ENCODE measurements at places on chromosomes 2 and 18. TPM values are rescaled to one million over a fixed set of nuclear protein-coding genes. Genes with fewer than 3 reads are reported as not detected.

GRCh38 chr2:207088276-207088675 lies 77.5 kb downstream of the KLF7 start:
- no peak for DNase-seq

GRCh38 chr2:41123341-41123740 lies 671.5 kb upstream of the SLC8A1 start:
- DNase-seq = no peak

DNA sequence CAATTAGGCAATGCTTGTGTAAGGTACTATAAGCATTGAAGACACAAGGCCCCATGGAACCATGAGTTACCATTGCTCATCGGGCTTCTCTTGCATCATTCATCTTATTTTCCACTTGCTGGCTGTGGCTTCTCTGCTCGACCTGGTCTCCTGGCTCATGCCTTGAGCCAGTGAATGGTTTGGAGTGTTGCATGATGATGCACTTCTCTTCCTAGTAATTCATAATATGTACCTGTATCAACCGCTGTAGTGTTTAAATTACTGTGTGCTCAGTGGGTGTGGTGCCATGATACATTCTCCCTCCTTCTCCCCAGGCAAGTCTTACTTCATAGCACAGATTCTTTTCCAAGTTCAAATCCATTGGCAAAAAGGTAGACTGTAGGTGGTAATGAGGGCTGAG lies 66.8 kb downstream of the ABCA12 start:
- DNase-seq = no peak

- no peak for DNase-seq
Observed at GRCh38 chr2:2655453-2656114, 324.5 kb upstream of the MYT1L start.

- peak; percentile 70 for DNase-seq
Observed at GRCh38 chr2:1744446-1745170, at the start of gene PXDN. TSS of gene PXDN (minus strand) at chr2:1744515. CDS start at chr2:1744455, 60 bp downstream.

DNA sequence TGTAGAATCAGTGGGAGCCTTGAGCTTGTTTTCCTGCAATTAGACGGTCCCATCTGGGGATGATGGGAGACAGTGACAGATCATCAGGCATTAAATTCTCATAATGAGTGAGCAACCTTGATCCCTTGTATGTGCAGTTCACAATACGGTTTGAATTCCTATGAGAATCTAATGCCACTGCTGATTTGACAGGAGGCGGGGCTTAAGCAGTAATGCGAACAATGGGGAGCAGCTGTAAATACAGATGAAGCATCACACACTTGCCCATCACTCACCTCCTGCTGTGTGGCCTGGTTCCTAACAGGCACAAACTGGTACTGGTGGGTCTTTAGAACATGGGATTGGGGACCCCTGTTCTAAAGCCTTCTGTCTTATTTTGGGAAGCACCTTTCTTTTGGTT lies 17.9 kb upstream of the NYAP2 start:
- no peak for DNase-seq

DNA sequence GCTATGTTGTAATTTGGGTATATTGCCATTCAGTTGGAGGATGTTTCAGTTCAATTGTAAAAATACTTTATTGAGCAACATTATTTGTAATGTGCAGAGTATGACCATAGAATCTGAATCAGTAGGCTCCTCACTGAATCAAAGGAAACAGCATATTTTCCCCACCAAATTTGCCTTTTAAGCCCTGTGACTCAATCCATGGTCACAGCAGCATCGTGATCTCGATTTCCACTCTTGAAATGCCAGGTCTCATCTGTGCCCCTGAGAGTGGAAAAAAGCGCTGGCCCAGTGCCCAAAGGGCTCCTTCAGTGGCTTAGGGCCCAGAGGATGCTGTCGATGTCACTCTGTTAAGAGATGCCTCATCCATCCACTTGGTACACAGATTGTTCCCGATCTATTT lies 57.5 kb downstream of the FHOD3 start:
- DNase-seq = no peak

- DNase-seq = no peak
Observed at GRCh38 chr2:66686755-66687154, 251.8 kb downstream of the MEIS1 start.

DNA sequence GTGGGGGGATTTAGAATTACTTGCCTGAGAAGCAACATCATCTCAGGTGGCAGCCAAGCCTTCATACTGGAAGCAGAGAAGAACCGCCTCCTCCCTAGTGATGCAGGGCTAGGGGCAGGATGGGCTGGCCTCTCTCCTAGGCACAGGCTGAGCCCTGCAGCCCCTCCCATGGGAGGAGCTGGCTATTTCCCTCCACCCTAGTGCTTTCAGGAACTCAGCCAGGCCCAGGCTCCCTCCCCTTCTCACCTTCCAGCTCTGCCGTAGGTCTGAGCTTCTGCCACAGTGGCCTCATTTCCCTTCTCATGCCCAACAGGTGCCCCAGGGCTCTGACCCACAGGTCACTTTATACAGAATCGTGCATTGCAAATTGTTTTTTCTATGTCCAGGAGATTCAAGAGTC lies 31.0 kb downstream of the CENPA start:
- DNase-seq = no peak

DNA sequence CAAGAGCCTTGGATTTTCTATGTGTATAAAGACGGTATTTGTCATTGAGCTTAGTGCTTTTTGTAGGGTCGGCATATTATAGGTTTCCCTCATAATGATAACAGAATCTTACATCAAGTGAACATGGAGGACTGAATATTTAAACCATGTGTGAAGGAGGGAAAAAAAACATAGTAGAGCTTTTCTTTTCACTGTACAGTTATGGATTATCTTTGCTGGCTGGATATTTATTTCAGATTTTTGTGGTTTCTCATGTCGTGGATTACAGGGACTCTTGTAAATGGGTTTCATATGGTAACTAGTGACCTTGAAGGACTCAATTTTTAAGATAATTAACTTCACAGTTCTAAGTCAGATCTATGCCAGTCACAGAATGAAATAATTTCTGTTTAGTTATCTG lies 330.2 kb upstream of the NRP2 start:
- no peak for DNase-seq

DNA sequence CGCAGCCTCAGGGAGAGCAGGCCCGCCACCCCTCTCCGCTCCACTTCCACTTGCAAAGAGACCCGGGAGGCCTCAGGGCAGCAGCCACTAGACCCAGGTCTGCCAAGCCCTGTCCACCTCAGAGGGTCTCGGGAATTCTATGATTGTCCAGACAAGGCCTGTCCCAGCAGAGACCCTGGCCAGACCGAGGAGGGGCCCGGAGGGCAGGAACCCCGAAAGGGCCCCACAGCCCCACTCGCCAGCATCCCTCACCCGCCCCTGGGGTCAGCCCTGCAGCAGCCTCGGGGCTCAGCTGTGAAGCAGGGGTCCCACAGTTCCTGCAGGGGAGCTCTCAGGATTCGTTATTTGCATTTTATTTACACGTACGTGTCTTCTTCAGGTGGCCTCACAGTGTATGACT lies 269.5 kb downstream of the EIPR1 start:
- no peak for DNase-seq

GRCh38 chr2:136741471-136741870 lies 23.9 kb upstream of the THSD7B start:
- no peak for DNase-seq

GRCh38 chr18:48765053-48765452 lies 185.7 kb downstream of the SMAD7 start:
- DNase-seq = no peak

- DNase-seq = no peak
Observed at GRCh38 chr2:187655001-187655400, 100.8 kb upstream of the TFPI start.

Gene DNAH6
- under 0.01 TPM for total RNA-seq

Gene IER3IP1
- total RNA-seq = 19.4 TPM

Gene PER2
- total RNA-seq = 1.2 TPM

Gene GPR45
- not detected for total RNA-seq

Gene CIB4
- total RNA-seq = not detected

Gene STARD6
- not detected for total RNA-seq

Gene ABCG8
- total RNA-seq = not detected

Gene HOXD13
- under 0.01 TPM for total RNA-seq

Gene CYP1B1
- 5.6 TPM for total RNA-seq

All from dermis blood vessel endothelial cell (primary cell).